ENCODE measurements at places on chromosomes 2 and 18.

DNA sequence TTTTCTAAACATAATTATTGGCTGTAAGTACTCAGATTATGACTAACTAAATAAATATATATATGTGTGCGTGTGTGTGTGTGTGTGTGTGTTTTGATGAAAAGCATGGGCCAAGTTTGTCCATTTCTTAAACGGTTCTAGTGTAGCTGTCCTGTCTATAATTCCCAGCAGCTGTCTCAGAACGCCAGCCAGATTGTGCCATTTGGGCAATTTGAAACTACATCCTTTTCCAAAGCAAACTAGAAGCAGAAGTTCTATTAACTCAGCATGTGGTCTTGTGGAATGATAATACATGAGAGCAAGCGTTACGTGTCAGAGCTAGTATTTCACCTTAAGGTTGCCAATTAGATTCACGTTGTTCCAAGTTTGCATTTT is 1.7 kb downstream of the ARHGAP28 start:
- no peak for DNase-seq

GRCh38 chr2:238010572-238010971 is 43.8 kb downstream of the UBE2F start:
- DNase-seq, result no peak

GRCh38 chr18:73164430-73164829 is 296.6 kb upstream of the NETO1 start:
- no peak for DNase-seq

DNA sequence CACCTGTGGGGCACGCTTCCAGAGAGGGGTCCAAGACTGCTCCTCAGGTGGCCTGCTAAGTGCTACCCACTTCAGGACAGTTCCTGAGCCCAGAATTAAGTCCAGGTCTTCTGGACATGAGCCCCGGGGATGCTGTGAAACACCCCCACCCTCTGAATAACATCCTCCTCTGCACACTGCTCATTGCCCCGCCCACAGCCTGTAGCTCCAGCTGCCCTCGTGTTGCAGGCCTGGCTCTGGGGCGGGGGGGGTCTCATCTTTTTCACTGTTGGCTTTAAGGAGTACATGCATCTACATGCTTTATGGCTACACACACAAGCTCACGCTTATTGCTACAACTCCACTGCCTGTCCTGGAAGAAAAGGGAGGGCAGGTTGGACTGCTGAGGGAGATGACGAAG is 92.8 kb downstream of the PTGR3 start:
- DNase-seq, result no peak

DNA sequence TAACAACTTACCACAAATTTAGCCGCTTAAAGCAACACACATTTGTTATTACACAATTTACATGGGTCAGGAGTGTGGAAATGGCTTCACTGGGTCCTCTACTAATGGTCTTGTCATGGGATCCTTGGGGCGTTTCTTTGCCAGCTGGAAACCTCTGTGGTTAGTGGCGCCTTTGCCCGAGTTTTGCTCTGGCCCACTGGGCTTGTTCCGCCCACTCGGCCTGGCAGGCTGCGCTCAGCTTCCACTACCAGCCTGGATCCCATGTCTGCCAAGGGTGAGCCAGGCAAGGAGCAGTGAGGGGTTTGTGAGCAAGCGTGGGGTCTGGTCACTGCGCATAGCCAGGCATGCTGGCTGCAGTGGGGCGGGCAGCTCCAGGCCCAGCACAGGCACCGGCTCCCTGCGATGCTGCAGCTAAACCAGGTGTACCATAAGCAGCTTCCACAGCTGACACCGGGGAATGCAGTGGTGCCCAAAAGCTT is 16.2 kb upstream of the MBD2 start:
- DNase-seq, result no peak

GRCh38 chr2:16621316-16621715 is 44.3 kb downstream of the CYRIA start:
- DNase-seq, result no peak

GRCh38 chr18:37445836-37446235 is 119.8 kb downstream of the CELF4 start:
- no peak for DNase-seq

DNA sequence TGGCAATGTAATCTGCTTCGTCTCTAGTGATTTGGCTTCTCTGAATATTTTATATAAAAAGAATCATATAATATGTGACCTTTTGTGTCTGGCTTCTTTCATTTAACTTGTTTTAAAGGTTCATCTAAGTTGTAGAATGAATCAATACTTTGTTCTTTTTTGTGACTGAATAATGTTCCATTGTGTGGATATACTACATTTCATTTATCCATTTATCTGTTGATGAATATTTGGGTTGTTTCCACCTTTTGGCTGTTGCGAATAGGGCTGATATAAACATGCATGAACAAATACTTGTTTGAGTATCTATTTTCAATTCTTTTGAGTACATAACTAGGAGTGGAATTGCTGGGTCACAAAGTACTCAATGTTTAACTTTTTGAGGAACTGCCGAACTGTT is 63.8 kb upstream of the TNP1 start:
- no peak for DNase-seq

DNA sequence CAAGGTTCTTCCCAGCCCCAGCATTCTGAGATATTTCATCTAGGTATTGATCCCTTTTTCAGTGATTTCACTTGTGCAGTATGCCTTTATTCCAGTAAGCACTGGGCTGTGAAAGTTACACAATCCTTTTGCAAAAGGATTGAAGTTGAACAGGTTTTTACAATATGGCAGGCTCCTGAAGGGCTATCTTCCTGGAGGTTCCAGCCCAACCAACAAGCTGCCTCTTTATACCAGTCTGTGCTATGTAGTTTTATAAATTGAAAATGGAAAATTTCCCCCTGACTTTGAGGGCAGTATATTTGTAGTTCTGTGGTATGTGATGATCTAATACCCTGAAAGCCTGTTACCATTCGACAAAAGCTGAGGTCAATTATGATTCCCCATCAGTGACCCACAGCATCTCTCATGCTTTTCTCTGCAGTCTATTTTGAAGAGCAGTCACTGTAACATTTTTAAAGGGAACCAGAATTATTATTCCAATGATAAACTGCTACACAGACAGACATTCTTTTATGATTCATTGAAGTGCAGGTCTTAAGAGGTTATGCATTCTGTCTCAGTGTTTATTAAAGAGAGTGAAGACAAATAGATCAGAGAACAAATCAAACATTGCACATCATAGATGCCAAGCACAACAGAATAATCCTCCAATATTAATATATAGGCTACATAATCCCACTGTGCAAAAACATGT is 35.2 kb upstream of the STPG4 start:
- no peak for DNase-seq

- DNase-seq, result peak; percentile 49
Observed at GRCh38 chr2:45651415-45652089, at the start of gene PRKCE. TSS of gene PRKCE (plus strand) at chr2:45651675.

DNA sequence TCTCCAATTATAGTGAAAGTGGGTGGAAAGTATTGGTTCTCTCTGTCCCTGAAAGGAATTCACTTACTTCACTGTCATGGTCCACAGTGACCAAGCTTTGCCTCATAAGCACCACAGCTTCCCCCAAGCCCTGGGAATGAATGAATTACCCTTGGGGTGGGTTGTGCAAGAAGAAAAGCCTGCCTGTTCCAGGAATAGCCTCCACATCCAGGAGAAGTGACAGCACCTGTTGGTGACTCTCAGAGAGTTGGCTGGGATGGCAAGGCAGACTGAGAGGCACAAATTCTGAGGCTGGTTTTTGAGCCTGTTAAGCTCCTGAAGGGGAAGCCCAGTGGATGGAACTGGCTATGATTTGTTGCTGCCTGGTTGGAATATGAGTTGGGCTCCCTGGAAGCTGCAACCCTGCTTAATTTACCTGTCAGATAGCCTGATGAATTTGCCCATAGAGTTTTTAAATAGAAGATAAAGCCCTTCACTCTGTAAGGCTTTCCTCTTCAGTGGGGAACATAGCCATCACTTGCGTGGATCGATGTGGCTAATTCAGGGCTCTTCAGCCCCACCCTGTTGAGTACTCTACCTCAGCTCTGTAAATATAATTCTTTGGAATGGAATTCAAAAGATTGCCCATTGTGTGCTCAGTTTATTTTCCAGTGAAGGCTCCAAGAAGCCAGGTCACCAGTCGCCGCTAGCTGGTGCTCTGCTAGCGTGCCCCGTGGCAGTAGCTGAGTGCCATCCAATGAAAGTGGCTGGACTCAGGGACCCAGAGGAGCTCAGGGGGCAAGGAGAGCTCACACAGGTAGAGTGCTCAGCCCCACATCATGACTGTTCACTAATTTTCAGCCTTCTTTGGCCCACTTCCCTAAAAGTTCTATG is 479.3 kb downstream of the IRS1 start:
- DNase-seq, result no peak

DNA sequence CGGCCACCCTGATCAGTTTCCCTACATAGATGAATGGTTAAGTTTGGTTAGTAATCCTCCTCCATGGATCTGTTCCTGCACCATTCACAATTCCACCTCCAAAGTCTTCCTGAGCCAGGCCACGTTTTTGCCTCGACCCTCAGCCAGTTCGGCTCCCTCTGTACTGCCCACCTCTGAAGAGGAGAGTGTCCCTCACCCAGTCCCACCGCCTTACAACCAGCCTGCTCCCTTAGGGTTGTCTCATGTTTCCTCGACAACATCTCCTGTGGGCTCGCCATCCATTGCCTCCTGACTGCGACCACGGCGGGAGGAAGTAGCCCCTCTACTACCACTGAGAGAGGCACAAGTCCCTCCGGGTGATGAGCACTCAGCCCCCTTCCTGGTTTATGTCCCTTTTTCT is 338.0 kb upstream of the CNTNAP5 start:
- DNase-seq, result no peak

GRCh38 chr2:241555711-241556110 is 2.8 kb upstream of the BOK start:
- DNase-seq, result no peak

GRCh38 chr2:49286726-49287125 is 132.4 kb upstream of the FSHR start:
- no peak for DNase-seq

DNA sequence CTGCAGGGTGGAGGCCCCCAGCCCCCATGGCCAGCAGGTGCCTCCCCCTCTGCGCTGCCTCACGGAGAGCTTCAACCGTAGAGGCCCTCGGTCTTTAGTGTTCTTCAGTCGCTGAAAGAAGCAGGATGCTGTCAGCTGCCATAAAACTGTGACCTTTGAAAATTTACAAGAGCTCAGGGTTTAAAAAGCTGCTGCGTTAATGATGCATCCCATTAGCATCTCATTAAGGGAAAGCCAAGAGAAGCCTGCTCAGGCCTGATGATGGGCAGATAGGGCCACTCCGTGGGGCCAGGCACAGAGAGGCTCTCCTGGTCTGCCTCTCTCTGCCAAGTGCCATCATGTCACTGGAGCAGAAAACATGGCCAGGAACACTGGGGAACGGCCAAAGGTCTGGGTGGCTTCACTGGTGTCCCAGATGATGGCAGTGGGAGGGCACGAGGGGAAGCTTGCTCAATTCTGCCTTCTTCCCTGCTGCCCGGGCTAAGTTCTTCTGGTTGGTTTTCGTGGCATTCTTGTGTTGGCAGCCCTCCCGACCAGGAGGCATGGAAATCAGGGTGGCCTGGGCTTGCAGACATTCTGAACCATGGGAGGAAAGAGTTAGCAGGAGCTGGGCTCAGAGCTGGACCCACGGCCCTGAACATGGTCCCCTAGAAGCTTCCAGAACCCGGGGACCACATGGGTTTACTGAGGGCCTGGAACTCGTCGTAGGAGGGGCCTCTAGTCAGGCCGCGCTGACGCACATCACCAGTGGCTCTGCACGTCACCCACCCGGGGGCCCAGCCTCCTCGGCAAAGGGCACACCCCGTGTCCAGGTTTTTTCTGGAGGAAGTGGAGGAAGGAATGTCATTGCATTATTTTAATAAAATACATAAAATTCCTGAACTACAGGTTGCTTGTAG is 250.7 kb downstream of the KLHL29 start:
- no peak for DNase-seq

DNA sequence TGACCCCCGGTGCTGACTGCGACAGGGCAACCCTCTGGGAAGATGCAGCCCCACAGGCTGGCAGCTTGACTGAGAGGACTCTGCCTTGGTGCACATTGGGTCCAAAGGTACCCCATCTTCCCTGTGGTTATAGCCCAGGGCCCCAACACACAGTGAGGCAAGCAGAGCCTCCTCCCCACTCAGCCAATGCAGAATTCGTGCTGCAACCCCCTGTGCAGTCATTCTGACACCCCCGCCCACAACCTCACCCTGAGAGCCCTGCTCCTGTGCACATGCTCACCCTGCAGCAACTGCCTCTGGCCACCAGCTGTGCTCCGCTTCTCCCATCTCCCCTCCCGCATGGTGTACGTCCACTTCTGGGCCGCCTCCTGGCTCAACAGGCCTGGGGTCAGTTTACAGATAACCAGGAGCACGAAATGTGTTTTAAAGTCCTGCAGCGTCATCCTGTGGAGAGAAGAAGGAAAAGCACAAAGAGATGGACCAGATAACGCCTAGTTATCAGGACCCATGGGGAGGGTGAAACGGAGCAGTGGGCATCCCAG is 24.4 kb downstream of the CAPN14 start:
- no peak for DNase-seq

GRCh38 chr2:153478289-153479261 is at the start of gene RPRM:
TSS of gene RPRM (minus strand) at chr2:153478762. CDS start at chr2:153478565, 197 bp downstream.
- peak; percentile 80 for DNase-seq

- DNase-seq, result peak; percentile 21
Observed at GRCh38 chr2:46568212-46569009, 89.0 kb downstream of the TMEM247 start.

GRCh38 chr2:44310287-44310686 is 35.0 kb downstream of the SLC3A1 start:
- DNase-seq, result peak; percentile 9

DNA sequence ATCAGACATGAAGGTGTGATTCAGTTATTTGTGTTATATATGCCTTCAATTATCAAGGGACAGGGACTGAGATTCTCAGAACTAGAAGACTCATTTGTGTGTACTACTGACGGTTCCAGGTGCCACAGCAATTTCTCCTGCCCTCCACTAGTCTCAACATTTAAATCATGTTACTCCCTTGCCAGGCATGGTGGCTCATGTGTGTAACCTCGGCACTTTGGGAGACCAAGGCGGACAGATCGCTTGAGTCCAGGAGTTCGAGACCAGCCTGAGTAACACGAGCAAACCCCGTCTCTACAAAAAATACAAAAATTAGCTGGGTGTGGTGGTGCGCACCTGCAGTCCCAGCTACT is 1.1 kb downstream of the CNDP2 start:
- DNase-seq, result no peak

DNA sequence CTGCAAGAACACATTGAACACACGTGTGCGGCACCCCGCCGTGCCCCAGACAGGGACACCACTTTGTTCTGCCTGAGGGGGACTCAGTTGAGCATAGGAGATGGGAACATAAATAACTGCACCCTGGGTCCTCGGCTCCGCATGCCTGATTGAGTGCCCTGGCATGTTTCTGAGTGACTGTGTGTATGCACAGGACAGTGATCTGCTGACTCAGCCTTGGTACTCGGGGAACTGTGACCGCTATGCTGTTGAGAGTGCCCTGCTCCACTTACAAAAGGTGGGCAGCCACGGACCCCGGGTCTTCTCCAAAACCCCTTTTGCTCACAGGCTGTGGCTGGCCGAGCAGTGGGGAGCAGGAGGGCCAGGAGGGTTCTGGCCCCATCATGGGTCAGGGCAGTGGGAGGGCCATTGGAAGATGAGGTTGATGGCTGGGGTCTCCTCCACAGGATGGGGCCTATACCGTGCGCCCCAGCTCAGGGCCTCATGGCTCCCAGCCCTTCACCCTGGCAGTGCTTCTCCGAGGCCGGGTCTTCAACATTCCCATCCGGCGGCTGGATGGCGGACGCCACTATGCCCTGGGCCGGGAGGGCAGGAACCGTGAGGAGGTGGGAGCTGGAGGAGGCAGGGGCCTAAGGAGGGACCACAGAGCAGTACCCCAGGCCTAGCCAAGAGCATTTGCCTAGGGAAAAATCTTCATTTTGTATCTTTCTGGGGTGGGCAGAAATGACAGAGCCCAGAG is 16.9 kb downstream of the SH2D6 start:
- DNase-seq, result no peak

- no peak for DNase-seq
Observed at GRCh38 chr18:70425236-70425635, 136.4 kb downstream of the SOCS6 start.

Data from KBM-7 (cell line).